Stimulated activated CD8-positive, alpha-beta memory T cell treated with anti-CD3 and anti-CD28 coated beads, Interleukin-4, amount 100 ng/mL, for 1 hour (primary cell): ENCODE measurements at places on chromosomes 4 and X.

GRCh38 chrX:126967225-126967624, 147.7 kb downstream of the PRR32 start:
- no peak for DNase-seq

DNA sequence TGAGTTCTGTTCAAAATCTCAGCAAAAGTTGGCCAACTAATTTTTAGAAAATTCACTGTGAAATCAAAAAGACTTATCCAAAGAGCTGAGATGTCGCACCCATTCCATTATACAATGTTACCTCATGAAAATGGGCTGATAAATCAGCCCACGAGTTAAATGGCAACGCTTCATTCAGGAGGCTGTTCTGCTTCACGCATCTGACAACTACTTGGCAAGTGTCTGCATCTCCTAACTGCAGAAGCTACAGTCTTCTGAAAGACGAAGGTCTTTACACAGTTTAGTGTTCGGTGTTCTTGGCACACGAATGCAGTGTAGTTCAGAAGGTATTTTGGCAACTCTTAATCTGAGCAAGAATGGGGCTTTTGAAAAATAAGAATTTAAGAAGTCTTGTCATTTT, 166.6 kb upstream of the DKK2 start:
- no peak for DNase-seq

DNA sequence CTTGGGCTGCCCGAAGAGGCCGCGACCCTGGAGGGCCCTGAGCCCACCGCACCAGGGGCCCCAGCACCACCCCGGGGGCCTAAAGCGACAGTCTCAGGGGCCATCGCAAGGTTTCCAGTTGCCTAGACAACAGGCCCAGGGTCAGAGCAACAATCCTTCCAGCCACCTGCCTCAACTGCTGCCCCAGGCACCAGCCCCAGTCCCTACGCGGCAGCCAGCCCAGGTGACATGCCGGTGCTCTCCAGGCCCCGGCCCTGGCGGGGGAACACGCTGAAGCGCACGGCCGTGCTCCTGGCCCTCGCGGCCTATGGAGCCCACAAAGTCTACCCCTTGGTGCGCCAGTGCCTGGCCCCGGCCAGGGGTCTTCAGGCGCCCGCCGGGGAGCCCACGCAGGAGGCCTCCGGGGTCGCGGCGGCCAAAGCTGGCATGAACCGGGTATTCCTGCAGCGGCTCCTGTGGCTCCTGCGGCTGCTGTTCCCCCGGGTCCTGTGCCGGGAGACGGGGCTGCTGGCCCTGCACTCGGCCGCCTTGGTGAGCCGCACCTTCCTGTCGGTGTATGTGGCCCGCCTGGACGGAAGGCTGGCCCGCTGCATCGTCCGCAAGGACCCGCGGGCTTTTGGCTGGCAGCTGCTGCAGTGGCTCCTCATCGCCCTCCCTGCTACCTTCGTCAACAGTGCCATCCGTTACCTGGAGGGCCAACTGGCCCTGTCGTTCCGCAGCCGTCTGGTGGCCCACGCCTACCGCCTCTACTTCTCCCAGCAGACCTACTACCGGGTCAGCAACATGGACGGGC, 579 bp downstream of the ABCD1 start:
- DNase-seq = no peak

DNA sequence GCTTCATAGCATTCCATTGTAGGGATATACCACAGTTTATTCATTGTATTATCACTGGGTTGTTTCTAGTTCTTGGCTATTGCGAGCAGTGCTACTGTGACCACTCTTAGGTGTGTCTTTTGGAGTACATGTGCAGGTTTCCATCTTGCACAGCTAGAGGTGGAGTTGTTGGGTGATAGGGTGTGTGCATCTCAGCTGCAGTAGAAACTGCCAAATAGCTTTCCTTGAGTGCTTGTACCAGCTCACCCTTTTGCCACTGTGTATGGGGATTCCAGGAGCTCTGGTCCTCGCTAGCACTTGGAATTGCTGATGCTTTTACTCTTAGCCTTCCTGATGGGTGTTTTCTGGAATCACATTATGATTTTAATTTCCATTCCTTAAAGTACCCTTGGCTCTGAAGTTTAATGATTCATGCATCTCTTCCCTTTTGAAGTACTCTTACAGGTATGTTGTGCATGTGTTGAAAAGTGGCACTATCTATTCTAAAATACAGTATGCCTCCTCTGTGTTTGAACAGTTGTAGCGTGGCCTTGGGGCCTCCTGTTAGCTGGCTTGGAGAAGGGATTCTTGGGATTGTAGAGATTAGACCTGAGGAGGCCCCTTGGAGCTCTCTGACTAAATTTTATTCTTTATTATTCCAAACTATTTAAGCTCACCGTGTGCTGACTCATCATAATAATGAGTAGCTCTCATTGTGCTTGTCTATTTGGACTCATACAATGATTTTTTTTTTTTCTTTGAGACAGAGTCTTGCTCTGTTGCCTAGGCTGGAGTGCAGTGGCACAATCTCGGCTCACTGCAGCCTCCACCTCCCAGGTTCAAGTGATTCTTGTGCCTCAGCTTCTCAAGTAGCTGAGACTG, 38.4 kb downstream of the HTT start:
- DNase-seq = no peak

DNA sequence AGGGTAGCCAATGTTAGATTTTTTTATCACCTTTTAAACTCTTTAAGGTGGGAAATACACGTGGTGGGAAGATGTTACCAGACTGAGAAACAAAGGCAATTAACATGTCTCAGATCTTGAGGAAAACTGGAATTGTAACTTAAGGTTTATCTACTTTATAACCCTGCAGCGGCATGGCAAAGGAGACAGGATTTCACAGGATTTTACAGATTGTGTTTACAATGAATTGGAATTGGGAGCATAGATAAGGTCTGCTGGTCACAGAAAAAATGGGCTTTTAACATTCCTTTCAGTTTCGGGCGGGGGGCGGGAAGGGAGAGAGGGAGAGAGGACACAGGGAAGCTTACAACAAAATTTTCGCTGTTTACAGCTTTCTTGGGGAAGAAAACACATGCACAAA, 467.5 kb upstream of the CT83 start:
- DNase-seq = no peak
